ENCODE measurements at places on chromosomes 4 and X.

GRCh38 chr4:121177246-121178137 lies 13.4 kb upstream of the TNIP3 start:
- no peak for DNase-seq

DNA sequence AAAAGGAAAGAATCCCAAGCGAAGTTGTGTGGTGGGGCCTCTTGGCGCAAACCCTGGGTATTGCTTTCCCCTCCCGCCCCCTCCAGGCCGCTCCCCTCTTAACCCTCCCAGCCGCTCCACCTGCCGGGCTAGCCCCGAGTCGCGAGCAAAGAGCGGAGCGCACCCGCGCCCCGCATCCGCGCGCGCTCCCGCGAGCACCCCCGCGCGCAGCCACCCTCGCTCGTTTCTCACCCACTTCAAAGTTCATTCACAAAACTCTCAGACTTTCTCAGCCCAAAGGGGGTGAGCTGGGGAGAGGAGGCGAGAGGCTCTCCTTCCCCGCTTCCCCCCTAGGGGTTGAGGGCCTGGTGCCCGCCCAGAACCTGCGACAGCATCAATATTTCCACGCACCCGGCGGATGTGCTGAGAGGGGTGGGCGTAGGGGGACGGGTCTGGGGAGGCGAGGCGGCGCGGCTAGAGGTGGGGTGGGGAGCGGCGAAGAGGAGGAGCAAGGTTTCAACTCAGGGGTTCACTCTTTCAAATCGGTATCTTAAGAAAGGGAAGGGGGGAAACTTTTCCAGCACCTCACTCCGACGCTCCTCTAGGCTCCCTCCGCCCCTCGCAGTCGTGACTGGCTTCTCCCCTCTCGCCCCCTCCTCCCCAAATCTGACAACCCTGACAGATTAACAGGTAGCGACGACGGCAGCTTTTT lies 1.8 kb downstream of the MAML3 start:
- DNase-seq, result no peak

DNA sequence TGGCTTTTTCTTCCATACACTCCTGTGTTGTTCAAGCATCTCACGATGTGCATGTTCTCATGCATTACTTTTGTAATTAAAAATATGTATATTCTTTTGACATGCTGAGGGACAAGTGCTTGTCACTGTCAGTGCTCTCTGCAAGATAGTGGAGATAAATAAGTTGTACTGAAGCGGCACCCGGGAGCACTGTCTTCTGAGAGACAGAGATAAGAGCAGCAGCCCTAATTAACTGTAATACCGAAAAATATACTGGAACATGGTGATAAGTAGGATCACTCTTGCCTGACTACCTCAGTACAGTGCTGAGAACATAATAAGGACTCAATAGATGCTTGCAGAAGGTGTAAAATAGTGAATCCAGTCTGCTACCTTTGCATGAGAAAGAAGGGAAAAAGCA lies 9.4 kb upstream of the GPR173 start:
- no peak for DNase-seq

- peak; percentile 14 for DNase-seq
Measured at GRCh38 chrX:102765809-102766208, 45.3 kb downstream of the GPRASP3 start.

GRCh38 chrX:10166731-10167151 lies 10.0 kb downstream of the CLCN4 start:
- DNase-seq, result no peak

- DNase-seq, result peak; percentile 88
Measured at GRCh38 chr4:159105761-159106243, 2.9 kb downstream of the RAPGEF2 start.

GRCh38 chrX:125681507-125681906 lies 361.8 kb downstream of the TEX13C start:
- no peak for DNase-seq

DNA sequence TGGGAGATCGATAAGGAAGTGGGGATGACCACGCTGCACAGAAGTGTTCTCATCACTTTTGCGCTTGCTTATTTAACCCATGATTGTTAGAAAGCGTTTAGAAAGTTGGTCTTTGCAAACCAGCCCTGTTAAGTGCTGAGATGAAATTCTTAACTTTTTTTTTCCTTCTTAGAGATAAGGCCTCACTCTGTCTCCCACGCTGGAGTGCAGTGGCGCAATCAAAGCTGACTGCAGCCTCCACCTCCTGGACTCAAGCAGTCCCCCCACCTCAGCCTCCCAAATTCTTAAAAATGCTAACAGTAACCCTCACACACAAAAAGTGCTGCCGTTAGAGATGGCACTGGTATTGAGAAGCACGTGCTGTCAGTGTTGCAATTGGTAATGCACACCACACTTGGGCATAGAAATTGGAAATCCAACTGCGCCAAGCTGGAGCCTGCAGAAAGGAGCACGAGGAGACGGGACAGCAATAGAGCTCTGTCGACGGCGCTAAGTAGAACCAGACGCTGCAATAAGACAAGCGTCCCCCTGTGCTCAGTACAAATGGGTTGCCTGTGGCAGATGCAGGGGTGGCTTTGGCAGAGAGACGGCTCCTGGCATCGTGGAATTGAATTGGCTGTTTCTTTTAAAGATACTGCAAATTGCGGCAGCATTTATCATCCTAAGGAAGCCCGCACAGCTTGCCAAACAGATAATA lies 113.4 kb downstream of the TBL1X start:
- DNase-seq, result no peak

- DNase-seq, result no peak
Measured at GRCh38 chr4:54933579-54933978, 191.8 kb downstream of the KDR start.
